ENCODE measurements at places on chromosomes 11 and 22.
A peak's percentile ranks its signal among the peaks of the same experiment; 100 is the strongest.

- DNase-seq: peak; percentile 71
These were observed 4.4 kb upstream of the PRR5 start for GRCh38 chr22:44697423-44698141.

DNA sequence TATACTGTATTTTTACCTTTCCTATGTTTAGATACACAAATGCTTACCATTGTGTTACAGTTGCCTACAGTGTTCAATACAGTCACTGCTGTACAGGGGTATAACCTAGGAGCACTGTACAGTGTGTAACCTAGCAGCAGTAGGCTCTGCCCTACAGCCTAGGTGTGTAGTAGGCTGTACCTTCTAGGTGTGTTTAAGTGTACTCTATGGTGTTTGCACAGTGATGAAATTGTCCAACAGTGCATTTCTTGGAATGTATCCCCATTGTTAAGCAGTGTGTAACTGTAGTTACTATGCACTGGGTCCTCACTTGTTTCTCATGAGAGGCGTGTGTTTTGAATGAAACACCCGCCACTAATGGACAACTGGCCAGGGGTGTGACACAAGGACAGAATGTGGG is 269.0 kb downstream of the OPCML start:
- DNase-seq: no peak

GRCh38 chr22:36022162-36022561 is 6.5 kb downstream of the RBFOX2 start:
- no peak for DNase-seq

DNA sequence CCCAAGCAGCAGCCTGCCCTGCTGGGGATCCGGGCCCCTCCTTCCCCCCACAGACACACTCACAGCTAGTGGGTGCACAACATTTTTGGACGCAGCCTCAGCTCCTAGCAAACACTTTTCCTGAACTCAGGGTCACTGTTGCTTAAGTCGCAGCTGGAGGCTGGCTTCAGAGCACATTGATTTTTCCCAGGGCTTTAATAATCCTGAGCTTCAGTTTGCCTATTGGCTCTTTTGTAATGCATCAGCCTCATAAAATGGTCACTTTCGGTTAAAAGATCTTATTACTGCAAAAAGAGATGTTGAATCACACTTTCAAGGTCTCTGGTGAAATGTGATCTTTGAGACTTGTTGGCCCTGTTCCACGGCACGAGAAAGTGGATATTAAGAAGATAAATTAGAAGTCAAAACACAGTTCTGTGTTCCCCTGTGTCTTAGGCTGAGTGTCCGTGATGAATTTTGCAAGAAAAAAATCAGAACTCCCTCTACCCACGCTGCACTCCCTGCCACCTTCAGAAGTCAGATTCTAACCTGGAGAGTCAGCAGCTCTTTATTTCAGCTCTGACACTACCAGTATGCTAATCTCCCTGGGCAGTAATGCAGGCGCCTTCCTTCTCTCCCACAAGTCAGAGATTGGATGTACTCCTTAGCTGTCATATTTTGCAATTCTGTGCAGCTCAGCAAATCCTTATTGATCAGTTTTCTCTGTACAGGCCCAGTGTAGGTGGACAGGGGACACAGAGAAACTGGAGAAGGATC is 158.2 kb upstream of the E2F8 start:
- no peak for DNase-seq

DNA sequence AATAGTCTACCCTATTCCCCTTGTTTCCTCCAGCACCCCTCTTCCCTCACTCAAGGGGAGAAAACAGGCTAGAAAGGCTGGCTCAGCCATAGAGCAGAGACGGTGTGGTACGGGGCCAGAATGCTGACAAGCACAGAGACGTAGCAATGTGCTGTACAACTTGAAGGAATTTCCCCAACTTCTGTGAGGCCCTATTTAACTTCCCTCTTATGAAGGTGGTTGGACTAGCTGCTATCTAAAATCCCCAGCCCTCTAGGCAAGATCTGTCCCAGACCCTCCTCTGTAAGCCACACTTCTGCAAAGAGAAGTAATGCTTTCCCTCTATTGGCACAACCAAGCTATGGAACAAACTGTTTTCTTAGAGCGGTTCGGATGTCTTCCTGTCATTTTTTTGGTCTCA is 37.8 kb downstream of the PLEKHA7 start:
- no peak for DNase-seq

DNA sequence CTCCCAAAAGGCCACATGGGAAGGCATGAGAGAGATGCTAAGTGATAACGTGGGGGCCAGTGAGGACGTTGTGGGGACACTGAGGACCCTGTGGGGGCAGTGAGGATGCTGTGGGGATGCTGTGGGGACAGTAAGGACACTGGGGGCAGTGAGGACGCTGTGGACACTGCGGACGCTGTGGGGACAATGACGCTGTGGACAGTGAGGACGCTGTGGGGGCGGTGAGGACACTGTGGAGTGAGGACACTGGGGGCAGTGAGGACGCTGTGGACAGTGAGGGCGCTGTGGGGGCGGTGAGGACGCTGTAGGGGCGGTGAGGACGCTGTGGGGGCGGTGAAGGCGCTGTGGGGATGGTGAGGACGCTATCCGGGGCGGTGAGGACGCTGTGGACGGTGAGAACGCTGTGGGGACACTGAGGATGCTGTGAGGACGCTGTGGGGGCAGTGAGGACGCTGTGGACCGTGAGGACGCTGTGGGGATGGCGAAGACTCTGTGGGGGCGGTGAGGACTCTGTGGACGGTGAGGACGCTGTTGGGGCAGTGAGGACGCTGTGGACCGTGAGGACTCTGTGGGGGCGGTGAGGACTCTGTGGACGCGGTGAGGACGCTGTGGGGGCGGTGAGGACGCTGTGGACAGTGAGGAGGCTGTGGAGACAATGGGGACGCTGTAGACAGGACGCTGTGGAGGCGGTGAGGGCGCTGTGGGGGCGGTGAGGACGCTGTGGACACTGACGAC is 1.8 kb downstream of the GP1BB start:
- no peak for DNase-seq

DNA sequence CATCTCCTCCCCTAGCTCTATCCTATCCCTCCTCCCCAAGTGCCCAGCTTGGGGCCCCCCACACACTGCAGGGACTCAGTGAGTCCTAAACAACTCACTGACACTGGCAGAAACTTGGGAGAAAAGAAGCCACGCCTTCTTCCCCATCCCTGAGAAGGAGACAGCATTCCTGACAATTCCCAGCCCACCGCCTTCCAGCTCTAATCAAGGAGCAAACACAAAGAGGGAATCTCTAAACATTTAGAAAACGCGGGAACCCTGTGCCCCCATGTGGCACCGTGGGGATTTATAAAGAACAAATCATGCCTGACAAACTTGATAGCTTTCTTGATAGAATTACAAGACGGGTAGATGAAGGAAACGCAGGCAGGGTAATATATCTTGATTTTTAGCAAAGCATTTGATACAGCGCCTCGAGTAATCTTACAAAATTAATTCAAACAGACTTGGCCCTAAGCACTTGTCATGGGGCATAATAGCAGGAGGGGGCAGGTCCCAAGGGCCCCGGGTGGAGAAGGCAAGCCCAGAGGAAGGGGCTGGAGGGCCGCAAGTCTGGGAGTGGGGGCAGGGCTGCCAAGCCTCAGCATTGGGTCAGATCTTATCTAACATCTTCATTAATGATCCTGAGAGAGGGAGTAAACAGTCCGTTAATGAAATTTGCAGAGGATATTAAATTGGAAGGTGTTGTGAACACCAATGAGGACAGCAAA is 4.5 kb downstream of the CHST1 start:
- DNase-seq: no peak

DNA sequence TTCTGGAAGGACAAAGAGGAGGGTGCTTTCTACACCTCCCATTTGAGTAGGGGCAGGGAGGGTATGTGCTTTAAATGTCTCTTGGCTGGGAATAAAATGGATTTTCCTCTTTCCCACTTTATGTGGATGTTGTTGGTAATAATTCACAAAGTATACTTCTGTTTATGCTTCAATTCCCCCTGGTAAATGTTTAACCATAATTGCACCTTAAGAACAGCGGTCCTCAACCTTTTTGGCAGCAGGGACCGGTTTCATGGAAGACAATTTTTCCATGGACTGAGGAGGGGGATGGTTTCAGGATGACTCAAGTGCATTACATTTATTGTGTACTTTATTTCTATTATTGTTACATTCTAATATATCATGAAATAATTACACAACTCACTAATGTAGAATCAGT is 4.0 kb upstream of the TP53AIP1 start:
- no peak for DNase-seq

GRCh38 chr11:68370211-68371111 is 58.1 kb downstream of the LRP5 start:
- no peak for DNase-seq
